ENCODE measurements at places on chromosomes 6 and 20.

GRCh38 chr6:99736302-99736701, 129.7 kb downstream of the PRDM13 start:
- no peak for DNase-seq

DNA sequence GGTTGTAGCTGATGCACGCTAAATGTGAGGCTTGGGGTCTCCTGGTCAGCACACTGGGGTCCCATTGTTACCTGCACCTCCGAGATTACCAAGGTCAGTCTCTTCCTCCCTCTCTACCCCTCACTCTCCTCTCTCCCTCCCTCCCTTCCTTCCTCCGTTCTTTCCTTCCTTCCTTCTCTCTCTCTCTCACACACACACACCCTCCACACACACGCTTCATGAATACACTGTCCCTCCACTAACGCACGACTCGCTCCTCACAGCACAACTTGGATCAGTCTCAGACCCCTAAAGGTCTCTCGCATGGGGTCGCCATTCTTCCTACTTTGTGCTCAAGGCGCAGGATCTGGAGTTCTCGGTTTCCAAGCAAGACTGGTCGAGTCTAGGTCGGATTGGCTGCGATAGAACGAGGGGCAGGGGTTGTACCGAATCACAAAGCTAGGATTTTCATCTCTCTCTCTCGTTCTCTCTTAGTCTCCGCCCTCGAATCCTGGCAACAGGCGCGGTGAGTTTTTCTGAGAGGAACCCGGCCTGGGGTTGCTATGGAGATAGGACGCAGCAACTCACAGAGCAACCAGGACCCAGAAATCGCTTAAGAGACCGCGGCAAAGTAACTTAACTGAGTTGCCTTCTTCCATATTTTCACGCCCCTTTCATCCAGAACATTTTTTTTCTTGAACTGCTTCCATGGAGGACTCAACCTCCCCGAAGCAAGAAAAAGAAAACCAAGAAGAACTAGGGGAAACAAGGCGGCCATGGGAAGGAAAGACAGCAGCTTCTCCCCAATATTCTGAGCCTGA, at the start of gene RSPH4A:
Gene RSPH4A (plus strand): TSS at position 543 of the 800 bp plus-strand sequence. CDS start 145 bp downstream, at position 688.
- peak; percentile 90 for DNase-seq

GRCh38 chr6:3884007-3884745, 35.0 kb downstream of the FAM50B start:
- no peak for DNase-seq

DNA sequence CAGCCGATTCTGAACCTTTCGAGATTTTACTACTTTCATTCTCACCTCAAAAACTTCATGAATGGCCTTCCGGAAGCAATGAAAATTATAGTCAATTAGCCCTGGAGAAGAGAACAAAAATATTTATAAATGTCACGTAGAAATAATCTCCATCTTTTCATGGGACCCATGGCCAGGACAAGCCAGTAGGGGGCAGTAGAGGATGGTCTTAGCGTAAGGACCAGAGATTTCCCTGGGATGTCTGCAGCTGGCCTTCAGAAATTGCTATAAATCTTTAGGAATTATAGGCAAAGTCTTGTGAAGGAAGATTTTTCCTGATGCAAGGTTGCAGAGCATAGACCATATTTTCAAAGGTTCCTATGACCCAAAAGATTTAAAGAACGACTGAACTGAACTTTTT, 15.6 kb upstream of the UBE2J1 start:
- DNase-seq = peak; percentile 70

- DNase-seq = no peak
Measured at GRCh38 chr6:14656078-14656521, 538.5 kb downstream of the CD83 start.
